ENCODE measurements at places on chromosomes 7 and 10. TPM values are rescaled to one million over a fixed set of nuclear protein-coding genes. Genes with fewer than 3 reads are reported as not detected.

- H3K4me1 ChIP-seq, result no peaks in the 10 kb centered on the region
- H3K27ac ChIP-seq, result no peak overlapping the region
- H3K36me3 ChIP-seq, result no peaks in the 10 kb centered on the region
- no peaks in the 10 kb centered on the region for H3K27me3 ChIP-seq
- DNase-seq, result no peak
- no peak overlapping the region for H3K4me3 ChIP-seq
Measured at GRCh38 chr7:80232979-80233724, 98.5 kb downstream of the GNAI1 start.

The CPA2 gene
- total RNA-seq, result not detected

DNA sequence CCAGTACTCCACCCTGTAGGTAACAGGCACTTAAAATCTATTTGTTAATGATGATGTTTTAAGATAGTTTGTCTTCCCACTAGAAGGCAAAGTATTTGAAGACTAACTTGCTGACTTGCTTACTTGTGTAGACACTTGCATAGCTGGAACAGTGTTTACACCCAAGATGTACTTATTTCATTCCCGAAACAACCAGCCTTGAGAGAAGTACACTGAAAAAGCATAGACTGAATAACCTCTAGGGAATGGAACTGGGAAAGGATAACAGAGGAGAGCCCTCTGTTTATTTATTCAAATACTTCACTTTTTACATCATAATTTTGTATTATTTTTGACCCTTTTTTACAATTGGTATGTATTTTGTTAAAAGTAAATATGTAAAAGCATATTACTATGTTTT, 33.1 kb upstream of the TMEM26 start:
- H3K36me3 ChIP-seq, result no peaks in the 10 kb centered on the region
- no peak overlapping the region for H3K4me3 ChIP-seq
- no peak overlapping the region for H3K27ac ChIP-seq
- no peaks in the 10 kb centered on the region for H3K4me1 ChIP-seq
- no peak for DNase-seq

DNA sequence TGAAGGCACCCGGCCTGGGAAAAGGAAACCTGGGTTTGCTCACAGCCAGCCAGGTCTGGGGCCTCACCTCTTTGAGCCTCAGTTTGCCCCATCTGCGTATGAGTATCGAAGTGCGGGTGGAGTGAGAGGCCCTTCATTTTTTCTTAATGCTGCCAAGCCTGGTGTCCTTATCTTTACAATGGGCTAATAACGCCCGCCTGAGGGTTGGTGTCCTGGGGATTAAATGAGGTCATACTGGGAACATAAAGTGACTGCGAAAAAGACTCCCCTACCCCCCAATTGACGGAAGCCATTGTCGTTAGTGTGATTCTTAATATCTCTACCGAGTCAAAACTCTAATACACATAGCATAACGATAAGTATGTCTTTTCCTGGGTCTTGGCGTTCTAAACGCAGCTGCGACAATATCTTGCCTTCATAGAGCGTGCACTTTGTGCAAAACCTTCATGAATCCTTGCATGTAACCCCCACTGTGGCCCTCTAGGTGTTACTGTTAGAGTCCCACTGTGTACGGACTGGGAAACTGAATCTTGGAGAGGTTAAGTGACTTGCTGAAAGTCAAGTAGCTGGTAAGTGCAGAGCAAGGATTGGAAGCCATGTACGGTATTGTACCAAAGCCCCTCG, 11.4 kb upstream of the GRB10 start:
- peaks cover 54% of the 10 kb centered on the region for H3K27me3 ChIP-seq
- peaks cover 4% of the 10 kb centered on the region for H3K4me1 ChIP-seq
- H3K36me3 ChIP-seq, result no peaks in the 10 kb centered on the region

DNA sequence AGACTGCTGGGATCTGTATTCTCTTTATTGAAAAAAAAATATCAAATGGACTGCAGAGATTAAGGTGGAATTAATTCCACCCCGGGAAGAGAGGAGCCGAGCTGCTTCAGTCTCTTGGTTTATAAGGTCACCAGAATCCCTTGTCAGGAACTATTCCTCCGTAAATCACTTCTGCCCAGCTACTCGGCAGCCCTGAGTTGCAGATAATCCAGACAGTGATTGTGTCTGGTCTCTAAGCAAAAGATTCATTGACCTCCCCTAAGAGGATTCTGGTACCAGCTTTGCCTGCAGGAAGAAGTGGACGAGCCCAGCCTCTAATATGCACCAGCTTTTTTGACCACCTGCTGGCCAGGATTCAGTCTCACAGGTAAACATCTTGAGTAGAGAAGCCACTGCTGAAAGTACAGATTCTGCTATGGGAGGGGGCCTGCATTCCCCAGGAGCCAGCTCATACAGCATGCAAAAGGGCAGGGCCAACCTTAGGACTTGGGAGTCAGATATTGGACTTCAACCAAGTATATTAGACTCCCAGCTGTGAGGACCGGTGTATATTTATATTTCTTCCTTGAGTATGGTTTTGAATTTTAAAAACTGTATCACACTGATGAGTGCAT, 27.1 kb upstream of the PLXNA4 start:
- no peaks in the 10 kb centered on the region for H3K36me3 ChIP-seq
- H3K27ac ChIP-seq, result no peak overlapping the region
- peaks cover 14% of the 10 kb centered on the region for H3K27me3 ChIP-seq
- no peaks in the 10 kb centered on the region for H3K4me1 ChIP-seq

DNA sequence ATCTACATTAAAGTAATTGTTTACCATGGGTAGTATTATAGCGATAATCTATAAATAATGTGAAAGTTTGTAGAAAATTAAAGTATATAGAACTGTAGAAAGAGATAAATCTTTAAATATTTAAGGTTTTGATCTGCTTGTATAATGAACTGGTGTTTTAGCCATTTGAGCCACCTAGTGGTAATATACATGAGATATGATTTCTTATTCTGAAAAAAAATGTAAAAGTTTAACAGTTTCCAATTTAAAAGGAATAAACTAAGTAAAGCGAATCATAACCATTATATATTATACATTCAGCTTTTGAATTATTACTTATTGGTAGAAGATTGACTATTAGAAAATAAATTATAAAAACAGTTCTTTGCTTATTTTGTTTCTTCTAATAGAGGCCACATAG, 91.2 kb downstream of the OTUD1 start:
- no peaks in the 10 kb centered on the region for H3K36me3 ChIP-seq
- DNase-seq, result no peak
- no peaks in the 10 kb centered on the region for H3K27me3 ChIP-seq
- H3K4me3 ChIP-seq, result no peak overlapping the region
- H3K27ac ChIP-seq, result no peak overlapping the region

Data from activated CD8-positive, alpha-beta T cell treated with anti-CD3 and anti-CD28 coated beads, Interleukin-2, amount 10 ng/mL, durations not matched to agents 7 days and 5 days (primary cell).